ENCODE measurements at places on chromosomes 3 and 15. TPM values are rescaled to one million over a fixed set of nuclear protein-coding genes. Genes with fewer than 3 reads are reported as not detected.

DNA sequence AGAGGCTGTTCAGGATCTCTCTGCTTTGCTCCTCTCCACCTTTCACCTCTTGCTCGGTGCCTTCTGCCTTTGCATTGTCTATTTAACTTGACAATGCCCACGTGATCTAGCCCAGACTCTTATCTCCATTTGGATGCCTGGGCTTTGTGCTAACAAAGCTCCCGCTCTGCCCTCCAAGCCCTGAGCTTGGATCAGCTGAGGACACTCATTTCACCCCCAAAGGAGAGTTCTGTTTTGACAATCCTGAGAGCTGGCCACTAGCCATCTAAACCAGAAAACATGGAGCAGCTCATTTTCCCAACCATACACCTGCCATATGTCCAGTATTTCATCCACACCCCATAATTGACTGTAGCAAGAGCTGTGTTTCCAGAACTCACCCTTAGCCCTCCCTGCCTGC, 12.8 kb downstream of the GPR176 start:
- no peak overlapping the region for H3K27ac ChIP-seq
- no peak for DNase-seq
- no peaks in the 10 kb centered on the region for H3K27me3 ChIP-seq

- no peaks in the 10 kb centered on the region for H3K36me3 ChIP-seq
- no peak overlapping the region for H3K4me3 ChIP-seq
- no peak overlapping the region for H3K27ac ChIP-seq
- H3K4me1 ChIP-seq: no peaks in the 10 kb centered on the region
- DNase-seq: no peak
Measured at GRCh38 chr3:49389297-49389696, 22.5 kb downstream of the RHOA start.

DNA sequence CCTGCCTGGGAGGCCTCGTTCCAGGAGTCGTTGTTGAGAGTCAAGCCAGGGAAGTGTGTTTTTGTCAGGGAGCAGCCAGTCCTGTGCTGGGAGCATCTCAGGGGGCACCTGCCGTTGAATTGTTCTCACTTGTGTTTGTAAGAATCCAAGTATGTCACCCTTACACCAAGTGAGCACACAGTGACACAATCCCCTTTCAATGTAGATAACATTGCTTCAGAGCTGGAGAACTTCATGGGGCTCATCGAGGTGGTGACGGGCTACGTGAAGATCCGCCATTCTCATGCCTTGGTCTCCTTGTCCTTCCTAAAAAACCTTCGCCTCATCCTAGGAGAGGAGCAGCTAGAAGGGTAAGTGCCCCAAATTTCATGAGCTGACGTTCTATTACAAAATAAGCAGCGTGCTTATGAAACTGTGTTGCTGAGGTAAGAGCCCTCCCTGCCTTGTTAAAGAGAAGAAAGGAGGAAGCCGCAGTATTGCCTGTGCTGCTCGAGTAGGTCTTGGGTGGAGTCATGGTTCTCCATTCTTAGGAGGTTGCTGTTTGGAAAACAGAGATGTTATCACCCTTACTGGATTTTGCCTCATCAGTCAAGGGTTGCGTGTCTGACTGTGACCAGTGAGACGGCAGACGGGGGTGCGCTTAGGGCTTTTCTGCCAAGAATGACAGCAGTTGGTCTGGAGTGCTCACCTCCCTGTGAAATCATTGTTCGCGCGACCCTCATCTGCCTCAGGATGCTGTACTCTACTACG, 108.1 kb downstream of the PGPEP1L start:
- H3K36me3 ChIP-seq: no peaks in the 10 kb centered on the region
- H3K27ac ChIP-seq: no peak overlapping the region
- H3K4me3 ChIP-seq: no peak overlapping the region
- H3K27me3 ChIP-seq: no peaks in the 10 kb centered on the region
- peaks cover 14% of the 10 kb centered on the region for H3K4me1 ChIP-seq

- H3K27ac ChIP-seq: no peak overlapping the region
- no peaks in the 10 kb centered on the region for H3K36me3 ChIP-seq
- peak; percentile 15 for DNase-seq
- no peak overlapping the region for H3K4me3 ChIP-seq
Measured at GRCh38 chr3:20080956-20081554, 40.8 kb downstream of the KAT2B start.

- H3K27me3 ChIP-seq: no peaks in the 10 kb centered on the region
- DNase-seq: no peak
- H3K4me3 ChIP-seq: no peak within 1 kb of the TSS
- H3K4me1 ChIP-seq: no peaks in the 10 kb centered on the region
- no peaks in the 10 kb centered on the region for H3K36me3 ChIP-seq
Measured at GRCh38 chr15:72397796-72398588, at the start of gene TMEM202. Gene TMEM202 (plus strand): TSS chr15:72398305. CDS start chr15:72398327, 22 bp downstream.

DNA sequence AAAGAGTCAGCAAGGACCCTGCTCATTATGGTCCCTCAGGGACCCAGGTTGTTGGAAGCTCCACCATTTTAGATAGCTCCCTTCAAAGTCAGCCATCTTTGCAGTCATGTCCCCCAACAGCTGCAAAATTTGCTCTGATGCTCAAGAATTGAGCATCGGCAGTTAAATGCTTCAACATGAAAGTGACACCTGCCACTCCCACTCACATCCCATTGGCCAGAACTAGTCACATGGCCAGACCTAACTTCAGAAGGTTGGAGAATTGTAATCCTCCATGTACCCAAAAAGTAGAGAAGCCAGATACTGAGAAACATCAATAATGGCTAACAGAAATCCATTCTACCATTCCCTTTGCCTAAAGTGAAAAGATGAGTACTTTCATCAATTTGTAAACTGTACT, 171.5 kb upstream of the NR2E3 start:
- H3K27me3 ChIP-seq: no peaks in the 10 kb centered on the region
- no peak overlapping the region for H3K4me3 ChIP-seq
- no peak overlapping the region for H3K27ac ChIP-seq
- no peaks in the 10 kb centered on the region for H3K4me1 ChIP-seq

DNA sequence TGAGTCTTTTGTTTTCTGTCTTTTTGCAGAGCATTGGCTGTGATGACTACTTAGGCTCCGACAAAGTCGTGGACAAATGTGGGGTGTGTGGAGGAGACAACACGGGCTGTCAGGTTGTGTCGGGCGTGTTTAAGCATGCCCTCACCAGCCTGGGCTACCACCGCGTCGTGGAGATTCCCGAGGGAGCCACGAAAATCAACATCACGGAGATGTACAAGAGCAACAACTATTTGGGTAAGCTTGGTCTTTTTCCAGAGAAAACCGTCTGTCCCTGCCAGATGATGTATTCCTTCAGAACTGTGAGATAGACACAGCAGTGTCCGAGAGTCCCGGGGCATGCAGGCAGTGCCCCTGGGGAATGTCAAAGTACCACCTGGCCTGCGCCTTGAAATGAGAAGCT, 149.9 kb upstream of the NR2E3 start:
- H3K27ac ChIP-seq: no peak overlapping the region
- no peaks in the 10 kb centered on the region for H3K4me1 ChIP-seq
- no peaks in the 10 kb centered on the region for H3K27me3 ChIP-seq

DNA sequence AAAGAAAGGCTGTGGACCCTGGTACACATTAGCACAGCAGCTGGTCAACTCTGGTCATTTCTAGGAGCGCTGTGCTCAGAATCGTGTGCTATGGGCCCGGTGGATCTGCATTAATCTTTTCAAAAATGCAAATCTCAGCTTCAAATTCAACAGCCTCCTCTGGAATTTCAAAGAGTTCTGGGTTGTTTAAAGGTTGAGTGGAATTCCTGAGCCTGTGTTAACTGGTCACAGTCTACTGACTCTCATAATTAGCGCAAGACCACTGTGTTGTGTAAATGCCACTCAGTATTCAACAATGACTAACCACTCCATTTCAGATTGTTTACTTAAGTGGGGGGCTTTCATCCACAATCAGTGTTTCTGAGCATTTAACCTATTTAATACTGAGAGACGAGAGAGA, 2.7 kb upstream of the ARNT2 start:
- H3K4me3 ChIP-seq: no peak overlapping the region
- H3K27ac ChIP-seq: no peak overlapping the region
- no peaks in the 10 kb centered on the region for H3K27me3 ChIP-seq
- no peak for DNase-seq
- H3K4me1 ChIP-seq: peaks cover 3% of the 10 kb centered on the region

The TF gene
- polyA plus RNA-seq: 165 TPM

- no peak overlapping the region for H3K27ac ChIP-seq
- peaks cover 7% of the 10 kb centered on the region for H3K4me1 ChIP-seq
- no peak overlapping the region for H3K4me3 ChIP-seq
- no peaks in the 10 kb centered on the region for H3K36me3 ChIP-seq
- DNase-seq: peak; percentile 11
- H3K27me3 ChIP-seq: no peaks in the 10 kb centered on the region
Measured at GRCh38 chr15:100710744-100711515, 108.5 kb downstream of the ASB7 start.

GRCh38 chr3:45618081-45618509, 23.5 kb downstream of the LIMD1 start:
- no peak overlapping the region for H3K27ac ChIP-seq
- no peak overlapping the region for H3K4me3 ChIP-seq
- no peaks in the 10 kb centered on the region for H3K27me3 ChIP-seq
- no peak for DNase-seq
- H3K4me1 ChIP-seq: peaks cover 44% of the 10 kb centered on the region

The SYNM gene
- polyA plus RNA-seq: 17.9 TPM

The IRAK2 gene
- polyA plus RNA-seq: 2.1 TPM

GRCh38 chr3:123411340-123412040, 37.4 kb downstream of the ADCY5 start:
- DNase-seq: no peak
- no peak overlapping the region for H3K4me3 ChIP-seq
- H3K4me1 ChIP-seq: peaks cover 32% of the 10 kb centered on the region
- H3K27ac ChIP-seq: peak overlapping the region; percentile 82
- H3K36me3 ChIP-seq: no peaks in the 10 kb centered on the region
- H3K27me3 ChIP-seq: no peaks in the 10 kb centered on the region

The ISL2 gene
- 0.88 TPM for polyA plus RNA-seq

The ROPN1 gene
- 374 TPM for polyA plus RNA-seq

- no peak overlapping the region for H3K4me3 ChIP-seq
- no peaks in the 10 kb centered on the region for H3K27me3 ChIP-seq
- DNase-seq: no peak
- no peaks in the 10 kb centered on the region for H3K4me1 ChIP-seq
- H3K27ac ChIP-seq: no peak overlapping the region
Measured at GRCh38 chr3:64650715-64651114, 37.1 kb downstream of the ADAMTS9 start.

DNA sequence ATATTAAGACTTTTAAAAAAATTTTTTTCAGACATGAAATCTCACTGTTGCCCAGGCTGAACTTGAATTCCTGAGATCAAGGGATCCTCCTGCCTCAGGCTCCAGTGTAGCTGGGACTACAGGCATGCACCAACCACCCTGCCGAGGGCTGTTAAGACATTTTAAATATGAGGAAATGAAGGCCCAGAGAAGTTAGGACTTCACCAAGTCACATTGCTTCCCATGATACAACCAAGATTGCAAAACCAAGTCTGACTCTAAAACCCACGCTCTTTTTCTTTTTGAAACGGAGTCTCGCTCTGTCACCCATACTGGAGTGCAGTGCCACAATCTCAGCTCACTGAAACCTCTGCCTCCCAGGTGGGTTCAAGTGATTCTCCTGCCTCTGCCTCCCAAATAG, 28.0 kb downstream of the PTPN9 start:
- no peak overlapping the region for H3K4me3 ChIP-seq
- no peak for DNase-seq
- no peak overlapping the region for H3K27ac ChIP-seq

GRCh38 chr3:8421267-8421666, 80.4 kb upstream of the LMCD1 start:
- H3K4me1 ChIP-seq: no peaks in the 10 kb centered on the region
- no peak overlapping the region for H3K4me3 ChIP-seq
- DNase-seq: no peak

- no peaks in the 10 kb centered on the region for H3K27me3 ChIP-seq
- H3K4me1 ChIP-seq: peaks cover 9% of the 10 kb centered on the region
- H3K27ac ChIP-seq: no peak overlapping the region
Measured at GRCh38 chr3:65785065-65785645, 253.6 kb downstream of the MAGI1 start.

All from testis (tissue), 5 donors.